BE2C (cell line): ENCODE measurements at places on chromosomes 16 and 17.

GRCh38 chr16:26614237-26614841 lies 452.4 kb upstream of the C16orf82 start:
- no peak for DNase-seq

DNA sequence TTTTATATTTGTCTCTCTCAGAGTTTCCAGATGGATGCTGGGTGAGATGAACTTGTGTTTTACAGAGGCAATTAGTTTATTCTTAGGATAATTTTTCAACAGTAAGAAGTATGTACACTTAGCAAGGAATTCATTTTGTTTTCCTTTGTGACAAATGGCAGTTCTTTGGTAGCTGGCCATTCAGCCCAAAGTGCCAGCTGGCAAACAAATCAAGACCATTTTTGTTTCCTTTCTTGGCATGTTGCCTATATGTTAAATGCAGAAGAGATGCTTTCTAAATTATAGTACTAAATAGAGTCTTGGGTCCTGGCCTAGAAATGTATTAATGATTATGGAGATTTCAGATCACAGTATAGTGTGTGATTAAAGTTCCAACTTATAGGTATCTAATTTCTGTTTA lies 337.1 kb downstream of the CNTNAP4 start:
- peak; percentile 14 for DNase-seq

DNA sequence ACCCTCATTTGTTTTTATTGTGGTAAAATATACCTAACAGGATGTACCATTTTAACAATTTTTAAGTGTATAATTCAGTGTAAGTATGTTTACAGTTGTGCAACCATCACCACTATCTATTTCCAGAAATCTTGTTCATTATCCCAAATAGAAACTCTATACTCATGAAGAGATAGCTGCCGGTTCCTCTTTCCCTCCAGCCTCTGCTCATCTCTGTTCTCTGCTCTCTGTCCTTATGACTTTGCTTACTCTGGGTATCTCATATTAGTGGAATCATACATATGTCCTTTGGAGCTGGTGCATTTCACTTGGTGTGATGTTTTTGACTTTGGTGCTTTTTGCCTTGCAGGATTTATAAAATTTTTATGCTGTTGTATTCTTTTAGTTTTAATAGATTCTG lies 19.4 kb downstream of the CYLD start:
- DNase-seq = no peak

GRCh38 chr16:11151156-11151884 lies 104.7 kb downstream of the SOCS1 start:
- peak; percentile 86 for DNase-seq

GRCh38 chr16:14015033-14015432 lies 56.1 kb upstream of the MRTFB start:
- DNase-seq = no peak

- DNase-seq = no peak
Observed at GRCh38 chr16:14530046-14530445, 100.0 kb downstream of the PARN start.
